Heart left ventricle (tissue), 16 donors: ENCODE measurements at places on chromosomes 12 and 14. TPM values are rescaled to one million over a fixed set of nuclear protein-coding genes. Genes with fewer than 3 reads are reported as not detected.

GRCh38 chr12:104758771-104759170 is 199.3 kb downstream of the SLC41A2 start:
- peaks cover 10% of the 10 kb centered on the region for H3K4me1 ChIP-seq
- H3K36me3 ChIP-seq = no peaks in the 10 kb centered on the region
- H3K4me3 ChIP-seq = no peak overlapping the region
- H3K27ac ChIP-seq = no peak overlapping the region

DNA sequence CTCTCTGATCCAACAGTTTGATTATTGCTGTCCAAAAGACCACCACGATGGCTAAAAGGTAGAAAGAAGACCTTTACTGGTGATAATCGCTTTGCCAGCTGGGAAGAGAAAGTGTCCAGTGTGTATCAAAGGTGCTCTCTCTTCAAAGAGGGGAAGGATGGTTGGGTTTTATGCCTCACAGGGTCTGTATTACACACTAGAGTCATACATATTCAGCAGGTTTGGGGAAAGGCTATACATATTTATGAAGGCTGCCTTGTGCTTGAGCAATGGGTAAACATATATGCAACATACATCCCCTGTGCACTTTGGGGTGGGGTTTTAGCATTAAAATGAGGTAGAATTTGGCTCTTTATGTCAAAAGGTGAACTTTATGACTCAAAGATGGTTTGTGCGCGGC is 18.2 kb downstream of the GPRC5D start:
- DNase-seq = no peak
- H3K27me3 ChIP-seq = no peaks in the 10 kb centered on the region
- H3K27ac ChIP-seq = no peak overlapping the region
- H3K36me3 ChIP-seq = no peaks in the 10 kb centered on the region

DNA sequence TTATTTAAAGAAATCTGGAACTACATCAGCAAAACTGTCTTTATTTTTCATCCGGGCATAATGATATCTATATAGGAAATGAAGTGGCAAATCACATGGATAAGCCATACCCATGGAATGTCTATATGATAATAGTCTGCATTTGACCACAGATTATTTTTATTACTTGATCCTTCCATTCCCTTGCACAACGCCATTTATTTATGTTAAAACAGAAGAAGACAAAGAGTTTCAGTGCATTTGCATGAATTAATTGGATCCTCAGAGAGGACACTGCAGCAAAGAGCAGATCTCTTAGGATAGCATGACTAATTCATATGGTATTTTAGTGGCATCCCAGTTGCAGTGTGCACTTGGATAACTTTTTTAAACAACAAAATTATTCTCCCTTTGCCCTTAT is 345.0 kb downstream of the CCDC91 start:
- no peaks in the 10 kb centered on the region for H3K27me3 ChIP-seq
- H3K4me1 ChIP-seq = no peaks in the 10 kb centered on the region
- no peak for DNase-seq
- H3K4me3 ChIP-seq = no peak overlapping the region

DNA sequence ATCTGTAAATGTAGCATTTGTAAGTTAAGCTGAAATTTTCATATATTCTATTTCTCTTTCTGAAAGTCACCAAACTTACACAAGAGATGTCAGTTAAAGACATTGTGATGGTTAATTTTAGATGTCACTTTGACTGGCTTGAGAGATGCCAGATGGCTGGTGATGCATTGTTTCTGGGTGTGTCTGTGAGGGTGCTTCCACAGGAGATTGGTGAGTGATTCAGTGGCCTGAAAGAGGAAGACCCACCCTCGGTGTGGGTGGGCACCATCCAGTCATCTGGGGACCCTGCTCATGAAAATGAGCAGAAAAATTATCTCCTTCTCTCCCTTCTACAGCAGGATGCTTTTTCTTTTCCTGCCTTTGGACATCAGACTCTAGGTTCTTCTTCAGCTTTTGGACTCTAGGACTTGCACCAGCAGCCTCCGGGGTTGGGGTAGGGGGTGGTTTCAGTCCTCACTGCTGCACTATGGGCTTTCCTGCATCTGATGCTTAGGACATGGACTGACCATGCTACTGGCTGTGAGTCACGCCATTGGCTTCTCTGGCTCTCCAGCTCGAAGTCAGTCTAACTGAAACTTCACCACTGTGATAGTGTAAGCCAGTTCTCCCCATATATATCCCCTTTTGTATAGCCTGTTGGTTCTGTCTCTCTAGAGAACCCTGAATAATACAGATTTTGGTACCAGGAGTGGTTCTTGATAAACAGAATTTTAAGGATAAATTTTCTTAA is 20.9 kb downstream of the PDE6H start:
- H3K27me3 ChIP-seq = no peaks in the 10 kb centered on the region
- peaks cover 20% of the 10 kb centered on the region for H3K4me1 ChIP-seq
- DNase-seq = no peak
- no peak overlapping the region for H3K27ac ChIP-seq
- H3K36me3 ChIP-seq = no peaks in the 10 kb centered on the region
- H3K4me3 ChIP-seq = no peak overlapping the region

The GARIN6 gene
- total RNA-seq = not detected

The ARHGEF25 gene
- total RNA-seq = 5.5 TPM
